ENCODE measurements at places on chromosomes 7 and 10.

DNA sequence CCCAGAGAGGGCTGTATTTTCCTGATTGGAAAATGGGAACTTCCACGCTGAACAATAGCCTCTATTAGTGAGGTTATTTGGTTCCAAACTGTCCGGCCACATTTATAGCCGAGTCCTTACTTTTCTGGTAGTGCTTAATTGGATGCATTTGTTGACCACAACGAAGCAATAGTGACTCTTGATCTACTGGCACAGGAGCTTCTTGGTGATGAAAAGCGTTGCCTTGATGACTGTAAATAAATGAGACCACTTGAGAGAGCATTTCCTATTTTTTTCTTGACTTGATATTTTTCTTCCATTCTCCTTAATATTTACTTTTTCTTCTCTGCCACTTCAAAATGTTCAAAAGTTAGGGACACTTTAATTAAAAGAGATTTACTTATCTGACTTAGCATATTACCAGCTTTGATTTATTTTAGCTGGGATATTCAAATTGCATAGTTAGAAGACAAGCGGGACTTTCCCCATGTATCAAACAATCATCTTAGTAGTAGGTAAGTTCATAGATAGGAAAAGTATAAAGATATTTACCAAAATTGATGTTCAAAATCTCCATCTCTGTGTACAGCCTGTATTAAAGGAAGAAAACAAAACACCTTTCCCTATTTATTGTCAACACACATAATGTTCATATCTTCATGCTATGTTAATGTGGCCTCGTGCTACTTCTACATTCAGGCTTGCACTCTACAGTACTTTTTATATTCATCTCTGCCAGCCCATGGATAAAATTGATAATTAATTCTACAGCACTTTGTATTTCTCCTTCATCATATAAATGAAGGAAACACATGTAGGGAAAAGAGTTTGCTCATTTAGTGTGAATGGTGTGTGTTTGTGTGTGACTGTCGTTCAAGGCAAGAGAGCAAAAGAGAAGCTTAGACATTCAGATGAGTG, 5.1 kb upstream of the SP8 start:
- no peak for DNase-seq

- no peak for DNase-seq
Measured at GRCh38 chr10:32054094-32054493, 2.1 kb downstream of the KIF5B start.

DNA sequence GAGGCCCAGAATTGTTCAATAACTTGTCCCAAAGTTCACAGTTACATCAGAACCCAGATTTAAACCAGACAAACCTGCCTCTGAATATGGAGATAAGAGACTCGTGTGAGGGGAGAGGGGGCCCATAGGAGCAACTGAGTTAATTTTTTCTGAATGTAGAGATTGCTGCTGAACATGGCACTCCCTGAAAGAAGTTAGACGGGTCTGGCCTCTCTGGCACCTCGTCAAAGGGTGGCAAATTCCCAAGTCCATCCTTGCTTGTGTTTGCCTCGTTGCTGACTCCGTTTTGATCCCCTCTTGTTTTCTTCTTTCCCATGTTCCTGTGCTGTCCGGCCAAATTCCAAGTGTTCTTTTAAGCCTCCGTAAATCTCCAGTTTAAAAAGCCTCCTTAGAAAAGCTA, 35.2 kb upstream of the YAE1 start:
- DNase-seq = no peak

- DNase-seq = no peak
Measured at GRCh38 chr10:82680608-82681007, 805.6 kb downstream of the NRG3 start.

DNA sequence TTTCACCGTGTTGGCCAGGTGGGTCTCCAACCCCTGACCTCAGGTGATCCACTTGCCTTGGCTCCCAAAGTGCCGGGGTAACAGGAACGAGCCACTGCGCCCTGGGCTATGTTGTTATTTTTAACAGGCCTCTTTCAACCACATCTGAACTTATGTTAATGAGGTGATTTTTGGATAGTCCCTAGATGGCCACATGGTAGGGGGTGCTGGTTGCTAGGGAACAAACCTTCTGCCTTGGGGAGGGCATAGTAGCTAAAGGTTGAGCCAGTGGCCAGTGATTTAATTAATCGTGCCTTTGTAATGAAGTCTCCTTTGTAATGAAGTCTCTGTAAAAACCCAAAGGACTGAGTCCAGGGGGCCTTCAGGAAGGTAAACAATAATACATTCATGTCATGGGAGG, 9.1 kb downstream of the COMTD1 start:
- DNase-seq = no peak

GRCh38 chr7:22958742-22959141, 55.2 kb downstream of the HYCC1 start:
- DNase-seq = no peak

- no peak for DNase-seq
Measured at GRCh38 chr7:1897076-1897860, 227.2 kb downstream of the ELFN1 start.

DNA sequence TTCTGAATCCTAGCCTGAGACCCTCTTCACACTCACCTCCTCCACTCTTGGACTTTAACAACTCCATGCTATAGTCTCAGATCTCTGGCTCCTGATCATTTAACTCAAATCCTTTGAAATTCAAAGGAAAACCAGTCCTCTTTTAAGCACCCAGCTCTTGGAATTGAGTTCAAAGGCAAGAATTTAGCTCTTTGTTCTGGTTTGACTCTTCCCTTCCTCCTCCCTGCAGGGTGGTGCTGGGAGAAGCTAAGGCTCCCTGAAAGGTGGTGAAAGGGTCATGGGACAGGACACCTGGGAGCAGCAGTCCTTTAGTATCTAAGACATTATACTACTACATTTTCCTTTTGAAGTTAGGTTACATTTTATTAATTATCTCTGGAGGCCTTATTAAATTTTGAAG, 259.4 kb downstream of the CCSER2 start:
- no peak for DNase-seq

GRCh38 chr10:119133949-119134348, 30.0 kb downstream of the DENND10 start:
- DNase-seq = peak; percentile 58

DNA sequence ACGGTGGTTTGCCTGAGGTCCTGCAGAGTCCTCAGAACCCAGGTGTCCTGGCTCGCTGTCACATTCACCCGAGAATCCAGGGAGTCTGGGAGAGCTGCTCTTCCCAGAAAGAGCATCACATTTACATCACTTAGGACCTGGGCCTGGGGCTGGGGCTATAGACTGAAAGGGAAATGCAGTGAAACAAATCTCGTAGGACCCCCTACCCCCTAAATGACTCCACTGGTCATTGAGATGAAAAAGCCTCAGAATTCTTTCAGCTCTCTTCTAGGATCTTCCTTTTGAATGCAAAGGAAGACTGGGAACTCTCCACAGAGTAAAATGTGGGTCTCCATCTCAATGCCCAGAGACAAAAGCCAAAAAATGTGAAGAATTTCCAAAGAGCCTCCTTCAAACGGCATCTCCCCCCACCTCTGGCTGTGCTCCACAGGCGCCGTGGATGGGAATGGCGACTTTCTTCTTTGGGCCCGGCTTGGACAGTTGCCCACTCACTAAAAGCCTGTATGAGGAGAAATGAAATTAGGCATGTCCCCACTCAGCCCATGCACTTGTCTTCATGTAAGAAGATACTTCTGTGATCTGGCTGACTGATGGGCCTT, 49.0 kb upstream of the PODXL start:
- DNase-seq = no peak

- DNase-seq = no peak
Measured at GRCh38 chr10:97321032-97321803, 2.1 kb downstream of the FRAT1 start.

DNA sequence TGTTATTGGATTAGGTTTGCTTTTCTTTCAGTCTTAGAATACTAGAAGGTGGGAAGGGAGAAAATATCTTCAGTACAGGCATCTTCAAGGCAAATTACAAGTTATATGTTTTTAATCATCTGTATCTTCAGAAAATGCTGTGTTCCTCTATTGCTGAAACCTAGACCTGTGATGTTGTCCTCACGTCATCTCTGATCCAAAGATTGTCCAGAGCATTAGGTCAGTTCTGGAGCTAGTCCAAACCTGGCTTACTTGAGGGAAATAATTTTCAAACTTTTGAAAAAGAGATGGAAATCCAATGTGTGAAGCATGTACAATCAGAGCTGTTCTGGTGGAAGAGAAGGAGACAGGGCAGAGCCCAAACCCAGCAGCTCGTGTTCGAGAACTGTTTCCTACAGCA, 217.3 kb downstream of the ZEB1 start:
- no peak for DNase-seq

- DNase-seq = no peak
Measured at GRCh38 chr7:66958538-66959350, 36.6 kb downstream of the SBDS start.

DNA sequence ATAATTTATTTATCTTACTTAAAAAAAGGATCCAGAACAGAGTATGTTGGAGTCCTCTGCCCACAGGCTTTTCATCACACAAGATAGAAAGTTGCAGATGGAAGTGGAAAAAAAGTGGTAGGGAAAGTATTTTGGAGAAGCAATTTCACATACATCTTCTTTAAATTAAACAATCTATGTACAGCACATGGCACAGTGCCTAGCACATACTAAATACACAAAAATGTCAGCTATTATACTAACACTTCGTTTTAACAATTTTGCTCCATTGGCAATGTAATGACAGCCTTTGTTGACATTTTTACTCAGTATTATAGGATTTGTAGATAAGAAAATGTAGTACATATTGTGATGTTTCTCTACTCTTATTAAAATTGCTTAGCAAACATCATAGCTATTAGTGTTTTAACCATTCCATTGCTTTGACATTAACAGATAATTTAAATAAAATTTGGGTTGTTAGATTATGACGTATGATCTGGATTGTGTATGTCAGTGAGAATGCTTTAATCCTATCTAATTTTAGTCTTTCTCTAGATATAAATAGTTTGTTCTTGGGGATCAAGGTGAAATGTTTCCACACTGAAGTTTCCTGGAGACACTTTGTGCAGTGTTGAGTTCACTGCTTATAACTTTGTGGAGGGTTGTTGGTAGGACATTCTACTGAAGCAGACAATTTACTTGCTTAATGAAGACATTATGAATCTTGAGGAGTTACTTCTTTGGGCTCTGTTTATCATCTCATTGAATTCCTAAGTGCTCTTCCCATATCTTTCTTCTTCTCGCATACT, 202.8 kb upstream of the DKK1 start:
- DNase-seq = no peak

- peak; percentile 33 for DNase-seq
Measured at GRCh38 chr10:113965683-113966082, 78.0 kb upstream of the ADRB1 start.

- DNase-seq = no peak
Measured at GRCh38 chr10:92265687-92266258, 25.1 kb downstream of the CPEB3 start.

DNA sequence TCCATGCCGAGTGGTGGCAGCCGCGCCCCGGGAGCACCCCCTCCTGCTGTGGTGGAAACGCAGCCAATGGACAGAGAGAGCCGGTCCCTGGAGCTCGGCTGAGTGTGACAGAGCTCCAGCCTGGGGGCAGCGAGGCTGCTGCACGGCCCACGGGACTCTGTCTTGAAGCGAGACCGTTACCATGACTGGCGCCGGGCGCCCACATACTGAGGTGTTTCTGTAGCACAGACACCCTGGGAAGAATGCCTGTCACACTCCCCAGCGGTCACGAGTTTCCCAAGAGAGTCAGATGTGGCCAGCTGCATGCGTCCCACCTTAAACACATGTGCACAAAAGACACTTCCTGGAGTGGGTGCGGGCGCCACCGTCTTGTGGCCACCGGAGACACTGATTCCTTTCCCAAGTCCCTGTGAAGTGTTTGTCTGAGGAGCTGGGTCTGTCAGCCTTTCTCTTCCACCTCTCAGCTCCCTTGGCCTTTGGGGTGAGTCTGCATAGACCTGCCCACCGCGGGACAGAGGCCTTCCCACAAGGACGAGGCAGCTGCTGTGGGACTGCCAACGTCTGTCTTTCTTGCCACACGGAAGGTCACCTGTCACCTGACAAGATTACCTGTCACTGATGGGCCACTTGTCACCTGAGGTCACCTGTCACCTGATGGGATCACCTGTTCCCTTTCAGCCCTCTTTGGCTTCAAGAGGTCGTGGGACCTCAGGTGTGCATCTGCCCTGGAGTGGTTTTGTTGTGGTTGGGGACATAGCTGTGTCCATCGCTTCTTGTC, 94.6 kb downstream of the DNAJB6 start:
- no peak for DNase-seq

- DNase-seq = no peak
Measured at GRCh38 chr10:35307297-35307696, 29.0 kb upstream of the CCNY start.

GRCh38 chr7:139772873-139773272, 4.9 kb downstream of the HIPK2 start:
- DNase-seq = no peak

GRCh38 chr7:124718032-124718766, 47.4 kb downstream of the GPR37 start:
- DNase-seq = no peak

DNA sequence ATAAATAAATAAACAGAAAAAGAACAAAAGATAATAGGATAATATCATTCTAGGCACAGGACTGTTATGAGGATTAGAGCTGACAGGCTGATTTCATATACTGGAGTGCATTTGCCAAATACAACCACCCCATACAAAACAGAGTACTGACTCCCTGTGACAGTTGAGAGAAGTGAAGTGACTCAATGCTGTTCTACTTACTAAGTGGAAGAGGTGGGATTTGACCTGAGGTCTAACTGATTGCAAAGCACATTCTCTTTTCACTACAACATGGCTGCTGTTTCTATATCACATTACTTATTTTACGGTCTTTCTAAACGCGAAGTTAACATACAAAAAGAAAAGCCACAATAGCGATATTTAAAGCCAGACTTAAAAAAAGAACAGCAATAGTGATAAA, 51.4 kb downstream of the ITGB1 start:
- DNase-seq = no peak

GRCh38 chr7:136399385-136399784, 422.2 kb upstream of the MTPN start:
- DNase-seq = no peak

DNA sequence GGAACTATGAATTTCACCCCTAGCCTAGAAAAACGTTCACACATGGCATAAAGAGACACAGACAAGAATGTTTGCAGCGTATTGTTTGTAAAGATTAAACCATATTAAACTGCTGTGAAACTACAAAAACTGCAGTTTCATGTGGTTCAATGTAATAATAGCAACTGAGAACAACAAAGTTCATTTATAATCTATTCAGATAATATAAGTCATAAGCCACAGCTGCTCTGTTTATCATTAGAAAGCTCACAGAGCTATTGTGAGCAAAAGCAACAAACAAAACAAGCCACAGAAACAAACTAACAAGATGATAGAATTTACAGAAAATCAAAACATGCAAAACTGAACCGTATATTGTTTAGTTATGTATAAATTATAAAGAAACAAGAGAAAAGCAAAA, 113.5 kb downstream of the AHR start:
- no peak for DNase-seq

- DNase-seq = no peak
Measured at GRCh38 chr7:138247568-138248333, 171.5 kb downstream of the AKR1D1 start.

DNA sequence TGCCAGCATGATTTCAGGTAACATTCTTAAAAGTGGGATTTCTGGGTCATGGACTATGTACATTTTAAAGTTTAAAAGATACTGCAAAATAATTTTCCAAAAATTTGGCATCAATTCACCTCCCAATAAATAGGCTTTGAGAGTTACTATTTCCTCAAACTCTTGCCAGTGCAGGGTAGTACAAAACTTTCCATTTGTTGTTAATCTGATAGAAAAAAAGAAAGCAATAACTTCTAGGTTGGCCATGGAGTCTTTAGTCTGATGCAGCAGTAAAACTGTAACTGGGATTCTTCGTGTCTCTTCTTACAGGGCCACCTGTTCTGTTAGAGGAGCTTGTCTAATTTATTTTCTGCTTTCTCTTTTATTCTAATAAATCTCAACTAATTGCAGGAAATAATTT, 241.1 kb downstream of the MAGI2 start:
- DNase-seq = no peak

Measured in CD4-positive, alpha-beta T cell treated with Interferon alpha-2 for 1 hour (primary cell).